ENCODE measurements at places on chromosomes 1 and 21.

DNA sequence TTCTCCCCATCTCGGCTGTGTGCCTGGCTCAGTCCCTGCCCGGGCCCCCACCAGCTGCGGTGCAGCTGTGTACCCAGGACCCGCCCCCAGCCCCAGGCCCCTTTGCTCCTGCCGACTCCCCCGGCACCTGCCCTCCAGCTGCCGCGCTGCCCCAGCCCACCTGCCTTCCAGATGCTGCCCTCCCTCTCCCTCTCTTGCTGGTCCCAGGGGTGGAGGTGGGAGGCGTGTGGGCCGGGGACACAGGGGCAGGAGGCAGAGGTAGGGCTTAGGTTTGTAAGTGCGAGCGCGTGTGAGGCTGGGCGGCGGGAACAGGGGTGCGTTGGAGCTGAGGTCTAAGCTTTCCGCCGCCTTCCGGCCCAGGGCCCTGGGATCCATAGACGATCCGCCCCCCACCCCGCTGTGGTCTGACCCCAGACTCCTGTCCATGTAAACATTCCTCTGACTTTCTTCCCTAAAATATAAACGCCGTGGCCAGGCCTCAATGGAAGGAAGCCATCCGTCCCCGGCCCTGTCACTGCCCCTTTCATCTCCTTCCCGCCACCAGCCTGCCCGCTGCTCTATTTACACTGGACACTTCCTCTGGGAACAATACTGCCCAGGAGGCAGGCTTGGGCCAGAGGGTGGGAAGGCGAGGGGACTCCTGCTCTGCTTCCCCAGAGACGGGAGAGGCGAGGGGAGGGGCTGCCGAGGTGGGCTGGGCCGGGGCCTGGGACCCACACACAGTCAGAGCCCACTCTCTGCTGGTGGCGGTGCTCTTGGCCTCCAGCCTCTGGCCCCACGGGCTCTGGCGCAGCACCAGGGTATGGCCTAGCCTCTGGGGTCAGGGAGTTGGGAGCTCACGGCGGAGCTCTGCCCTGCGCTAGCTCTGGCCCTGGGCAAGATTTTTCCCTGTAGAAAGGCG lies 128.3 kb downstream of the CASZ1 start:
- no peak for DNase-seq

DNA sequence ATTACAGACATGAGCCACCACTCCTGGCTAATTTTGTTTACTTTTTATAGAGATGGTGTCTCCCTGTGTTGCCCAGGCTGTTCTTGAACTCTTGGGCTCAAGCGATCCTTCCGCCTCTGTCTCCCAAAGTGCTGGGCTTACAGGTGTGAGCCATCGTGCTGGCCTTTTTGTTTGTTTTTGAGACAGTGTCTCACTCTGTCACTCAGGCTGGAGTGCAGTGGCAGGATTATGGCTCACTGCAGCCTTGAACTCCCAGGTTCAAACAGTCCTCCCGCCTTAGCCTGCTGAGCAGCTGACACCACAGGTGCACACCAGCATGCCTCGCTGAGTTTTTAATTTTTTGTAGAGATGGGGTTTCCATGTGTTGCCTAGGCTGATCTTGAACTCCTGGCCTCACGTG lies 49.1 kb downstream of the ADARB1 start:
- DNase-seq, result no peak

DNA sequence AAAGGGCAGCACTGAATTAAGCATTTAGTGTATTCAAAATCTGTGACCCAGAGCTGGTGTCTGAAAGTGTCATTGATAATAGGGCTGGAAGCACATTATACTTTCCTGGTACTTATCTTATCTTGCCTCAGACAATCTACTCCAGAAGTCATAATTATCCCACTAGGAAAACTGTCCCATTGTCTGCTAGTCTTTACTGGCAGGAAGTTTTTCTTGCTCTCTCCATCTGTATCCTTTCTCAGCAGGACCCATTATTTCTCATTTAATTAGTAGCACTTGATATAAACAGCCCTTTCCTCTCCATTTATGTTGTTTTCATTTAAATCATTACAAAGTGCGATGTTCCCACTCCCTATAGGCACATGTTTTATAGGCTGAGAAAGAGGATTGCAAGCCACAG lies 36.5 kb upstream of the BARHL2 start:
- DNase-seq, result no peak

- no peak for DNase-seq
These were observed 85.4 kb downstream of the APP start for GRCh38 chr21:26085127-26085526.

DNA sequence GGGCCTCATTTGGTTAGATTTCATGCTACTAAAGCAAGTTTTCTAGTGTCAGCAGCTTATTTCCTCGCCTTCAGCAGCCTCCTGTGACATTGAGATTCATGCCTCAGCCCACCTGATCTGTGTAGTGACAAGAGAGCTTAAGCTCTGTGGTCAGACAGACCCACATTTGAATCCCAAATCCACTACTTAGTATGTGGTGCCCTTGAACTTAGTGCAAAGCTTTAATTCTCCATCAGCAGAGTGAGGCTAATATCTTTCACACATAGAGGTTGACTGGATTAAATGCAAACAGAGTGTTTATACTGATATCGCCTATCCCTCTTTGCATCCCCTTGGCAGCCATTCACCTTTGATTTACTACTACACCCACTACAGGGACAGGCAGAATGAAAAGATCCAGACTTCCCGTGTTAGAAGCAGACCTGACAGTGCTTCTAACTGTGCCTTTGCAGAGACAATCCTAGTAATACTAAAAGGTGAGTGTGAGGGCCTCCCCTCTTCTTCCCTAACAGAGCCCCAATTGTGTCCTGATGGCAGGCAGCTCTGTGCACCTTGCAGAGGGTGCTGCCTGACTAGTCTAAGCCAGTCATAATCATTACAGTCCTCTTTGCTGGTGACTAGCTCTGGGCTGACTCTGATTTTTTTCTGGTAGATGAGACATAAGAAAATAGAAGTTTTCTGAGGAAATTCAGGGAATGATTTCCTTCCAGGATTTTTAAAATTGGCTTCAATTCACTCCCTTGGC lies 264.0 kb downstream of the CTH start:
- DNase-seq, result no peak

GRCh38 chr1:30635391-30635975 lies 87.9 kb downstream of the MATN1 start:
- no peak for DNase-seq

DNA sequence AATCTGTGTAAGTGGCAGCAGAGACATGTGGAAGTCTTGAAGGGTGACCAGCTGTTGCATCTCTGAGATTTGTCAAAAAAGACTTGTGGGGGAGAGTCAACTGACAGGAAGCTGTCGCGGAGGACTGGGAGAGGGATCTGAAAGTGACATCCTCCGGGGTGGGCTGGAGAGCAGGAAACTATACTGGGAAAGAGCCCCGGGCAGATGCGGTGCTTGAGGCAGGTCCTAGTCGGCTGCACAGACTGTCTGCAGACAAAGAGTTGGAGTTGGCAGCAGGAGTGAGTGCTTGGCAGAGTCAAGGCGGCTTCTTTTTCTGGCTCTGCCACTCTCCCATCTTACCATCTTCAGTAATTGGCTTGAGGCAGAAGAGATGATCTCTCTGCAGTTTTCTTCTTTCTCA lies 294.0 kb upstream of the C1orf87 start:
- no peak for DNase-seq

DNA sequence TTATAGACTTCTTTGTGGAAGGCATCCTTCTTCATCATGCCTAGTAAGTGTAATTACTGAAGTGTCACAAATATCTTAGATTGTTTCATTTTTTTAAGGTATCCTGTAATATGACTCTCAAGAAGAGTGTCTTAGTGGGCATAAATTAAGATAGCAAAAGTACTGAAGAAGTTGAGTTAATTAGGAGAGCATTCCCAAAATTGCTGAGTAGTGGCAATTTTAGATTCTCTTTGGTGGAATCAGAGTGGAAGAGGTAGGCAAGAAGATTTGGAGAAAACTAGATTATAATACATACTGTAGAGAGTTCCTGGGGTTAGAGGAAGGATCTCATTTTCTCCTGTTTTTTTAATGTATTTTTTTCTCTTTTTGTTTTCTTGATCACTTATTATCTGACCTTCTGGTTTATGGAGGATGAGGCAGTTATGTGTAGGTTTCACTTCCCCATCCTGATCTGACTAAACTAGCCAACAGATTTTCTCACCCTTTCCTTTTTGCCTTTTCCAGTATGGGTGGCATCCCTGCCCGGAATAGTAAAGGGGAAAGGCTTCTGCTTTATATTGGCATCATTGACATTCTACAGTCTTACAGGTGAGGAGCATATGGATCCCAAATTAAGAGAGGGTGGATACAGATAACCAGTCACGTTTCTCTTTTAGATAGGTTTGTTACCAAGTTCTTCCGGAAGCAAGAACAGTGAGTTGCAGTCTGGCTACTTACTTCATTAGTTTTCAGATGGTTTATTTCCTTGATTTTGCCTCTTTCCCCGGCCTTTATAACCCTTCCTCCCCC lies 16.7 kb upstream of the PSMD4 start:
- no peak for DNase-seq

GRCh38 chr1:53721088-53721487 lies 17.9 kb downstream of the GLIS1 start:
- no peak for DNase-seq

GRCh38 chr1:33849211-33849610 lies 14.7 kb upstream of the HMGB4 start:
- DNase-seq, result no peak

- DNase-seq, result no peak
These were observed 98.2 kb downstream of the NEK7 start for GRCh38 chr1:198254948-198255347.

DNA sequence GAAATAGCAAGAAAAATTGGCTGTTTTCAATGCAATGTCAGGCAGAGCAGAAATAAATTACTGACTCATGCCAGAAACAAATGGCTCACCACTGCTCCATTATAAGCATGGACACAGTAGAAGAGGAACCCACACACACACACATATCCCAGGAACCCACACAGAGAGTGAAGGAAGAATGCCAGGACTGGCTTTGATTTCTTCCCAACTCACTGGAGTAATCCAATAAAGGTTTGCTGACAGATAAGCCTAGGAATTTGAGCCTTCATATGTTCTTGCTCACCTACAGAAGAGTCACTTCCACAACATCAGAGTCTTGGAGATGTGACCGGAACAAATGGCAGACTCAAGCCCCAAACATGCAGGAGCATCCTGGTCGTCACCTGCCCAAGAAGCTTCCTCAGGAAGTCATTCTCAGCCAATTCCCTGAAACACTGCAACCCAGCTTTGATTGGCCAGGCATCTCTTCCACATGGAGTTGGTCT lies 2.2 kb downstream of the SH3BP5L start:
- DNase-seq, result no peak

DNA sequence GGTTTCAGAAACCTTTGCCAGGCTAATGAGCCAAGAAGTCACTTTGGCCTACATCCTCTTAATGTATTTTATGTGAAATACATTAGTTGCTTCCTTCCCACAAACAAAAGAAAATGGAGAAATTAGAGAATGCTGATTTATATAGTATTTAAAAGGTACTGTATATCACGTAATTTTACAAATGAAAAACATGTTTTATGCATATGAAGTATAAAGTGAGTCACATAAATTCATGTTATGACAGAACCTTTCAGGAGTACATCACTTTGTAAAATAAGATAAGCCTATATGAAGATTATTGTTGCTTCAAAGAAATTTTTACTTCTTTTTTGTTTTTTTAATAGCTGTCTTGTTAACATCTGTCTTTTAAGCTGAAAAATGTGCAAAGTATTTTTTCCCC lies 4.6 kb downstream of the DR1 start:
- no peak for DNase-seq

- DNase-seq, result no peak
These were observed 53.4 kb downstream of the TBX15 start for GRCh38 chr1:118934706-118935105.

DNA sequence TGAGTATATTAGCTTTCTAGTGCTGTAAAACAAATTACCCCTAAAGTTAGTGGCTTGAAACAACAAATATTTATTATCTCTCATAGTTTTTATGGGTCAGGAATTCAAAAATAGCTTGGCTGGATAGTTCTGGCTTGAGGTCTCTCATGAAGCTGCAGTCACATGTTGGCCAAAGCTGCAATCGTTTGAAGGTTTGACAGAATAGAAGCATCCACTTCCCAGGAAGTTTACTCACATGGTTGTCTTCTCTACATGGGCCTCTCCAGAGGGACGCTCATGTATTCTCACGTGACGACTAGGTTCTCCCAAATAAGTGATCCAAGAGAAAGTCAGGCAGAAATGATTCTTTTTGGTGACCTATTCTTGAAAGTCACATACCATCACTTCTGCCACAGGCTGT lies 99.1 kb downstream of the NIBAN1 start:
- DNase-seq, result no peak

GRCh38 chr1:116679091-116679827 lies 11.7 kb upstream of the IGSF3 start:
- no peak for DNase-seq
